ENCODE measurements at places on chromosomes 3 and 15. TPM values are rescaled to one million over a fixed set of nuclear protein-coding genes. Genes with fewer than 3 reads are reported as not detected.

The ECE2 gene
- not detected for total RNA-seq

The SLC6A20 gene
- total RNA-seq: not detected

The CAMP gene
- total RNA-seq: not detected

The CCR8 gene
- total RNA-seq: not detected

The MYRIP gene
- total RNA-seq: not detected
